Right lobe of liver (tissue), 6 donors: ENCODE measurements at places on chromosomes 2 and 18. TPM values are rescaled to one million over a fixed set of nuclear protein-coding genes. Genes with fewer than 3 reads are reported as not detected.

The ARHGEF33 gene
- total RNA-seq = 0.46 TPM

DNA sequence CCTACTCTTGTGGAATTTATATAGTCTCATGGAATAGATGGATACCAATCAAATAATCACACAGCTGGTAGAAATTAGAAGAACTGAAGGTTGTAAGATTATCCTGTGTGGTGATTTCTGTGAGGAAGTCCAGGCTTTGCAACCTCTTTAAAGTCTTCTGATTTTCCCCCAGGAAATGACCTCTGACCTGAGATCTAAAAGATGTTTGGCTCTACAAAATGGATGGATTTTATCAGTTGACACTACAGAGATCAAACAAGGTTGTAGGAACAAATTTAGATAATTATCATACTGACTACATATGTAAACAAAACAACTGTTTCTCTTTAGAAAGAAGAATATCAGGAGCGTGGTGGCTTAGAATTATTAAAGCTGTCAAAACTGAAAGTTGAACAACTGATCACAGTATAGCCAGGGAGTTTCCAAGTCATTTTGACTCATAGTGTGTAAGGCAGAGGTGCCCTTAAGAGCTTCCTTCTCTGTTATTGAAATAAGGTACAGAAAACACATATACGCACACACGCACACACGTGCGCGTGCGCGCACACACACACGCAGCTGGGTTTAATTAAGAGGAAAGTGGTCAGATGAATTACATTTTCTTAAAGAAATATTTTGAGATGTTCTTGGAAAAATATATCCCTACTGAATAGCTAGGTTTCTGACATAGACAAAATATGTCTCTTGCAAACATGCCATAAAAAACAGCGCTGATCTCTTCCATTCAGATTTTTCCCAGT is 35.5 kb upstream of the PELI1 start:
- DNase-seq = no peak

The FAM228A gene
- total RNA-seq = not detected

GRCh38 chr2:234453216-234453615 is 43.7 kb downstream of the ARL4C start:
- no peak for DNase-seq

DNA sequence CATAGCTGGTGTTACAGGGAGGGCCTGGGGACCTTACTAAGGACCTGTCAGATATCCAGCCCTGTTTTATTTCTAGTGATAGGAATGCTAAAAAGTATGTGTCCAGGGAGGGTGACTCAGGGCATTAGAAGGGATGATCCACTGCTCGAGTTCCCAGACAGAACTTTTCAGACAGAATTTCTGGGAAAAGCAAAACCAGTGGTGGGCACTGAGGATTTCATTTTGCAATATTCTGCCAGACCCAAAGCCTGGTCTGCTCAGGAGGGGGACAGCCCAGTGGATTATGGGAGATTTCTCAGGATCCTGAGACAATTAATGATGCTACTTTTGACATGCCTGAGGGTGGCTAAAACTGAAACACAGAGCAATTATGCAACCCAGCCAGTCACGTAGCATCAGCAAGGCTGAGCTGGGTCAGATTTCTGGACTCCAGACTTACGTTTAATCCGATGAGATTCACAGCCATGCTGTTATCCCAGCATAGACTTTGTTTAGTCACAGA is 4.7 kb upstream of the KCNE4 start:
- no peak for DNase-seq

DNA sequence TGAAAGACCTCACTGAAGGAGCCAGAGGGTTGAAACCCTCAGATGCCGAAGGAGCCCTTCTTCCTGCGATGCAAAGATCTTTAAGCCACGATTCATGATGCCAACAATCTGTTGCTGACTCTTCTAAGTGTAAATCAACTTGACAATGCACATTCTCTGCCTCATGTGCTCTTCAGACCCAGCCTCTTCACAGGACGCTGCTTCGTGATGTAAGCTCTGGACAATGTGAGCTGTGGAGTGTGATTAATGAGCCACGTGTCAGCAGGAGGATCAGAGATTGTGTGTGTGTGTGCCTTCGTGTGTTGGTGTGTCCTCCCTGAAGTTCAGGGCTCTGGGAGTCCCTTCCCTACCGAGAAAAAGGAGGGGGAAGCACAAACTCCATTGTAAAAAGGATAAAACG is 26.5 kb upstream of the TWIST2 start:
- DNase-seq = no peak

GRCh38 chr2:11738589-11739436 is 7.6 kb upstream of the LPIN1 start:
- DNase-seq = peak; percentile 83

- no peak for DNase-seq
These were observed 339.8 kb upstream of the CDH7 start for GRCh38 chr18:65411061-65411460.

GRCh38 chr2:195543902-195544894 is 112.8 kb upstream of the SLC39A10 start:
- no peak for DNase-seq

- DNase-seq = no peak
These were observed 234.7 kb downstream of the TMX3 start for GRCh38 chr18:68480196-68480595.

DNA sequence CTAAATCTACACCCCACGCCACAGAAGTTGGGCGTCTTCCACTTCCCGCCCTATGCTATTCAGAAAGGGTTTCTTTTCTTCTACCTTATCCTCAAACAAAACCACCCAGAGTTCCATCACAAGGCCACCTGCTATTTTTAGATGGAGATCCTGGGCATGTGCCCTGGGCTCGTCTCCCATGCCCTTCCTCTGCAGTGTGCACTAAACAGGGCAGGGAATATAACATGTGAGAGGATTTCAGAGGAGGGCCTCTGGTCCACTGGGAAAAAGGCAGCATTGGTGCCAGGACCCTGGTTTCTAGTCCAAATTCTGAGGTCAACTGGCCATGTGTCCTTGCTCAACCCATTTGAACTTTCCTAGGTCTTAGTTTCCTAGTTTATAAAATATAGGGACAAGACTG is 320.0 kb downstream of the NCKAP5 start:
- no peak for DNase-seq

GRCh38 chr2:235170016-235170415 is 218.2 kb downstream of the SH3BP4 start:
- DNase-seq = no peak

The RAMP1 gene
- 18.3 TPM for total RNA-seq

The MROH2A gene
- 3.6 TPM for total RNA-seq

GRCh38 chr2:139162456-139162855 is 382.3 kb upstream of the NXPH2 start:
- DNase-seq = no peak

DNA sequence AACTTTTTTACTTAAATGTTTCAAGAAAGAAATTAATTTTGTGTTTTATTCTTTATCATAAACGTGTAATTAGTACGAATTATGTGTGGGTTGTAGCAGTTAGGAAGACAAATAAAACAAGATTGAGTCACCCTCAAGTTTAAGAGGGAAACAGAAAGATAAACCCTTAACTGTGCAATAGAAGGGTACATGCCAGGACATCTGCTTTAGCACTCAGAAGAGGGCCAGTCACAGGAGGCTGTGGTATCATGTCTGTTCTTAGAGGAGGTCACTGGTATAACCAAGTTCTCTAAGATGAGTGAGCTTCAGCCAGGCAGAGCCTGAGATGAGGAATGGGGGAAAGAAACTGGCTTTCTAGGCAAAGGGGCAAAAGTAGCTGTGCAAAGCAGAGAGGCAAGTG is 42.4 kb upstream of the GRHL1 start:
- DNase-seq = no peak

The REG3G gene
- total RNA-seq = not detected

- no peak for DNase-seq
These were observed 130.9 kb downstream of the UXS1 start for GRCh38 chr2:106063181-106063580.

The DYSF gene
- total RNA-seq = 46.4 TPM
